Bladder microvascular endothelial cell (primary cell): ENCODE measurements at places on chromosomes 11 and 22. TPM values are rescaled to one million over a fixed set of nuclear protein-coding genes. Genes with fewer than 3 reads are reported as not detected.

The GDPD4 gene
- total RNA-seq, result not detected in 2 replicates

The TRIM29 gene
- total RNA-seq, result 0.06 TPM in 1 of 2 replicates, not detected in the other

The LYVE1 gene
- total RNA-seq, result 1.4 and 15.5 TPM in 2 replicates

The SSH3 gene
- 10.0 and 14.1 TPM in 2 replicates for total RNA-seq

The NXPE4 gene
- total RNA-seq, result not detected in 2 replicates

The KREMEN1 gene
- 0.16 and 0.38 TPM in 2 replicates for total RNA-seq

The SYT8 gene
- 0.06 TPM in 1 of 2 replicates, not detected in the other for total RNA-seq

The TRIM51 gene
- not detected in 2 replicates for total RNA-seq

The RIC3 gene
- total RNA-seq, result not detected in 2 replicates

The RAG1 gene
- total RNA-seq, result 0.81 and 1.4 TPM in 2 replicates

The SERPING1 gene
- 0.13 and 0.16 TPM in 2 replicates for total RNA-seq

The YAP1 gene
- 16.7 and 84.0 TPM in 2 replicates for total RNA-seq

The RANBP1 gene
- total RNA-seq, result 170 and 192 TPM in 2 replicates

The PRG3 gene
- total RNA-seq, result not detected in 2 replicates

The SCGB1C1 gene
- not detected in 2 replicates for total RNA-seq

The IL17RA gene
- total RNA-seq, result 4.8 and 5.2 TPM in 2 replicates

The LRRC32 gene
- 79.8 and 88.4 TPM in 2 replicates for total RNA-seq

The BTG4 gene
- total RNA-seq, result not detected in 2 replicates

The OR5M11 gene
- total RNA-seq, result not detected in 2 replicates

The FERMT3 gene
- total RNA-seq, result 2.8 and 6.4 TPM in 2 replicates

The APOBEC3G gene
- total RNA-seq, result 4.4 and 6.0 TPM in 2 replicates

The MOGAT2 gene
- total RNA-seq, result not detected in 2 replicates

The MRGPRE gene
- not detected in 2 replicates for total RNA-seq

The TRIM66 gene
- 3.6 and 8.5 TPM in 2 replicates for total RNA-seq

The CALCA gene
- total RNA-seq, result not detected in 2 replicates

The PDGFB gene
- 108 and 292 TPM in 2 replicates for total RNA-seq

The EEF1G gene
- 1,133 and 1,197 TPM in 2 replicates for total RNA-seq

The UPB1 gene
- total RNA-seq, result under 0.01 TPM in 1 of 2 replicates, not detected in the other

The CDC45 gene
- total RNA-seq, result 28.6 and 29.6 TPM in 2 replicates

The SLC43A3 gene
- total RNA-seq, result 24.4 and 56.5 TPM in 2 replicates

The TPBGL gene
- under 0.01 TPM in 1 of 2 replicates, not detected in the other for total RNA-seq

The SLC15A3 gene
- 11.5 and 13.2 TPM in 2 replicates for total RNA-seq

The MUC2 gene
- not detected in 2 replicates for total RNA-seq

The RIMBP3C gene
- not detected in 2 replicates for total RNA-seq

The SLC22A12 gene
- not detected in 2 replicates for total RNA-seq

The AKIP1 gene
- 27.5 and 29.8 TPM in 2 replicates for total RNA-seq

The P2RY2 gene
- 0.97 and 4.8 TPM in 2 replicates for total RNA-seq

The SLC17A6 gene
- not detected in 2 replicates for total RNA-seq

The PLAAT2 gene
- total RNA-seq, result 0.13 TPM in 1 of 2 replicates, not detected in the other

The LRRC74B gene
- total RNA-seq, result not detected in 2 replicates

The KRTAP5-2 gene
- total RNA-seq, result not detected in 2 replicates

The TYR gene
- not detected in 2 replicates for total RNA-seq
